Activated CD8-positive, alpha-beta memory T cell treated with anti-CD3 and anti-CD28 coated beads for 4 hours (primary cell): ENCODE measurements at places on chromosomes 3 and 15.

- DNase-seq: no peak
Measured at GRCh38 chr3:171695426-171695825, 114.9 kb downstream of the PLD1 start.

- DNase-seq: no peak
Measured at GRCh38 chr3:46953234-46954010, 23.1 kb downstream of the CCDC12 start.

DNA sequence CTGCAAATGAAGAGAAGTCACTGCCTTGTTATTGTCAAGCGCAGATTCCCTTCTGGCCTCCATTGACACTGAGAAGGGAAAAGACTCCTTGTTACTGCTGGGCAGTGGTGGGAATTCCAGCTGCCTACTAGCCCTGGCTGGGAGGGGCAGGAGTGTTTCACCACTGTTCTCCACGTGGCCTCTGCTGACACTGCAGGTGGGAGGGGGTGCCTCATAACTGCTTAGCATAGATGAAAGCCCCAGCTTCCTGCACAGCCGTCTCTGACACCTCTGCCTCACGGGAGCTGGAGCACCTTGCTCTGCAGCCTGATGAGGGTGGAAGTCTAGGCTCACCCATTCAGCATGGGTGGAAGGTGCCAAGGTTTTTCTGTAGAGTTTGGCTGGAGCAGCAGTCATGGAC lies 52.1 kb downstream of the TM2D3 start:
- DNase-seq: no peak

- no peak for DNase-seq
Measured at GRCh38 chr15:92811148-92811913, 88.8 kb upstream of the CHD2 start.

DNA sequence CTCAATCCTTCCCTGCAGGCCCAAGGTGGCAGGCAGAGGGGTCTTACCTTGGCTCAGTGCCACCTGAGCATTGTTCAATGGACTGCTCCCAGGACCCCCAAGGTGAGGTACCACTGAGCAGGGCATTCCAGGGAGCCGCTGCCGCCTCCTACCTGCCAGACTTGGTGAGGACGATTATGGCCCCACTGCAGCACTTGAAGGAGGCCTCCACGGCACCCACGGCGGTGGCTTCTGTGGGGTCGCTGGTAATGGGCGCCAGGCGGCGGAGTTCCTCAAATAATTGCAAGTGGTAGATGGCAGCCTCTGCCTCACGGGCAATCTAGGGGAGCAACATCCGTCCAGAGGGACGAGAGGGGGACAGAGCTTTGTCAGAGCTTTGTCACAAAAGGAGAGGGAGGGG lies 4.7 kb upstream of the GRAMD2A start:
- DNase-seq: no peak

- no peak for DNase-seq
Measured at GRCh38 chr3:10708216-10708893, 107.7 kb upstream of the SLC6A11 start.

GRCh38 chr15:60135961-60136360 lies 131.8 kb downstream of the FOXB1 start:
- no peak for DNase-seq

GRCh38 chr3:69817988-69818387 lies 78.7 kb downstream of the MITF start:
- no peak for DNase-seq

- DNase-seq: no peak
Measured at GRCh38 chr15:93036951-93037819, 51.8 kb downstream of the RGMA start.

DNA sequence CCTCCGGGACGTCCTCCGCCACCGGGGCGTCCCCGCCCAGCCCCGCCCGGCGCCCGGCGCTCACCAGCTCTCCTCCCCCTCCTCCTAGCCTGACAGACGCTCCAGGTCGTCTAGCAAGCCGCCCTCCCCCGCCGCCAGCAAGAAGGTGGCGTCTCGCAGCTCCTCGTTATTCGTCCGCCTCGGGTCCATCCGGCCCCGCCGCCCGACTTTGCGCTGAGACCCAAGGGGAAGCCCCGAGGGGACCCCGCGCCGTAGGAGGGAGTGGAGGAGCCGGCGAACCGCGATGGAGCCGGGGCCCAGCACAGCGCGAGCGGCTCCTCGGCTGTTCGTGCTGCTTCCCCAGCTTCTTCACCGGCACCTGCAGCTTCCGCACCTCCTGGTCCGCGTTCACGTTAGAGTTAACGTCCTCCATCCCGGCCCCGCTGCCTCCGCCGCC lies 26.3 kb upstream of the MTHFS start:
- peak; percentile 50 for DNase-seq

DNA sequence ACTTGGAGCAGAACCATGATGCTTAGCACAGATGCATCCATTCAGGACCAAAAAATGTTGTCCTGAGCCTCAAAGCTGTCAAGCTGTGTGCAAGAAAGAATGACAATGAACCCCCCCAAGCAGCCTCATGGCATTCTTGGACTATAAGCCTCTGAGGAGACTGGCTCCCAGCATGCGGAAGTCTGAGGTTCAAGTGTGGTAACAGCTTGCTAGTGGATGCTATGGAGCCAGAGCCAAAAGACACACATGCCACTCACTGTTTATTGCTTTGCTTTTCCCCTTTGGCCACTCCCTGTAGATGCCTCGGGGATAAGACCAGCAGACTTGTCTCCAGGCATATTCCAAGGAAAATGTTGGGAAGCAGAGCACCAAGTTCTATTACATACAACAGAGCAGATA lies 38.2 kb upstream of the SNRK start:
- no peak for DNase-seq

DNA sequence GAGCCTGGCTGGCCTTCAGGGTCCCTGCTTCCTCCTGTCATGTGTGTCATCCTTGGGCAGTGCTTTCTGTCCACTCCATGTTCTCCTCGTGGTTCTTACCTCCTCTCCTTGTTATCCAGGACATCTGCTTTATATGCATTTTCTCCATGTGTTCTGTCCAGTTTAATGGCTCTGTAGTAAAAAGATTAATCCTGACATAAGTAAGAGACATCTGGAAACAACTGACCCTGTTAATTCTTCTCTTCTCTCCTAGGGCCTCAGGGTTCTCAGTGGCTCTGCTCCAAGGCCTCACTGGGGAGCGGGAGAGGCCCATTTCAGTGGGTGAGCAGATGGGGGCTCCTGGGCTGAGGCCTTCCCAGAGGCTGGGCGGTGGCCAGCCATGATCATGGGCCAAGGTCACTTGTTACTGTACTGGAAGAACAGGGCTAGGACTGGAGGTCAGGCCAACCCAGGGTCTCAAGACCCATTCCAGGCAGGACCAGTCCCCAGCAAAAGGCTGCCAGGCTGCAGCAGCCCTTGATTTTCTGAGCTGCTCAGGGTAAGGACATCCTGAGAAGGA lies 20.2 kb upstream of the CDCP1 start:
- DNase-seq: no peak

DNA sequence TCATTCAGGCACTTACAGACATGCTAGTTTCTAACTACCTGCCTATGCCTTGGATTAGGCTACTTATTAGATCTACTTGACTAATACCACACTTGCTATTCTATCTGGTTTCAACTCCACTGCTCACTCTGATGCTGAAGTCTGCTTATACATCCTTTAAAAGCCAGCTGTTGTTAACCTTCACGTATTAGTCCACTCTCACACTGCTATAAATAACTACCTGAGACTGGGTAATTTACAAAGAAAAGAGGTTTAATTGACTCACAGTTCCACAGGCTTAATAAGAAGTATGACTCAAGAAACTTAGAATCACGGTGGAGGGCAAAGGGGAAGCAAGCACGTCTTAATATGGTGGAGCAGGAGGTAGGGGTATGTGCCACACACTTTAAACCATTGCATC lies 47.7 kb upstream of the ANKRD28 start:
- DNase-seq: no peak

DNA sequence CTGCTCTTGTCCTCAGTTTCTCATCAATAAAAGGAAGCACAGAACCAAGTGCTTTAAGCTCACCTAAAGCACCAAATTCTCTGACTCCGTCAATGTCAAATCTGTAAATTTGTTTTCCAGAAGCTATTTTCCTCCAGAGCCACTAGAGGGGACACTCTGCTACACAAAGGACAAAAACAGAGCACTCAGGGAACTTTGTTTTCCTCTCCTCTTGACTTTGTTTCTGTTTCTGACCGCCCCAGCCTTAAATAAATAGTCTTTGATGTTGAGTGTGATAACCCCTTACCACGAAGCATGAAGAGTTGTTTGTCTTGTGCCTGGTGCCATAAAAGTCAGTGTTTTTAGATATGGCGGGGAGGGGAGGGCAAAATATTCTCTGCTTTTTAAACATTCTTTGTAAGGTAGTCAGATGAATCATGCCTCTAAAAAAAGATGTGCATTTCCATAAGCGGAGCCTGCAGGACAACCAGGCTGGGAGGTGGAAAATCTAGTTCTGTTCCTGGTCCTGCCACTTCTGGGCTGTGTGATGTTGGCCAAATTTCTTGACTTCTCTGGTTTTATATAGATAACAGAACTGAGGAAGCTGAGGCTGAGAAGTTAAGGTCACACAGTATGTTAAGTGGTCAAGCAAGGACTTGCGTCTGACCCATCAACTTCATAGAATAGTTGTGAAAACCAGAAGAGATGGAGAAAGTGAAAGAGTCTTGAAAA lies 7.3 kb upstream of the ZBTB38 start:
- DNase-seq: no peak

DNA sequence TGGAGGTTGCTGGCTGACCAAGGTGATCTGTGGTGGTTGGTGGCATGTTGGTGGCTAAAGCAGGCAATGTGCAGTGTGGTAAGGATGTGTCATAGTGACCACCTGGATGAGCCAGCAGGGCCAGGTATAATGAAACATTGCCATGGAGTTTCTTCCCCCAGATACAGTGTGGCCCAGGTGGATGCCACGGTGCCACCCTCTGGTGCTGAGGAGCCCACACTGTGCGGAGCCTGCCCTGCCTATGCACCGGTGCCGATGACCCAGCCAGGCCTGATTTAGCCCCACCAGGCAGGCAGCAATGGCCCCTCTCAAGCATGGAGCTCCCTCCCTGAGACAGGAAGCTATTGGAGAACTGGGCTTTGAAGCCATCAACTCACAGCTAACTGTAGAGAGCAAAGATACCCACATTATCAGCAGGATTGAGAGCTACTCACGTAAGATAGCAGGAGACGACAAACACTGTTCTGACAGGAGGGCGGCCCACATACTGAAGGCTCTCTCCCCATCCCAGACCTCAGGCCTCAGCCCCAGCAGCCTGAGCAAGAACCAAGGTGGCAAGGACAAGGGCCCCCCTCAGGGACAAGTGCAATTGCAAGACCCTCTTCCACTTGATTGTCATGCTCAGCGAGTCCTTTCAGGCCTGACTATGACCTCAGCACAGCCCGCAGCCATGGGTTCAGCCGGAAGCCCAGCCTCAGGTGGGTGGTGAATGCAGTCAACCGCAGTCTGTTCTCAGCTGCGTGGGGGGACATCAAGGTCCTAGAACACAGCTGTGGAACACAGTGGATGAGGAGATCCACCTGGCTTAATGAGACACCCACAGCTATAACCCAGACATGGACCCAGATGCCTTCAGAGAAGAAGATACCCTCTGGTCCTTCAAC lies 82.8 kb upstream of the CDV3 start:
- peak; percentile 68 for DNase-seq

GRCh38 chr3:127535901-127536829 lies 54.4 kb downstream of the TPRA1 start:
- DNase-seq: no peak

- DNase-seq: no peak
Measured at GRCh38 chr3:67601919-67602608, 52.3 kb downstream of the SUCLG2 start.

- no peak for DNase-seq
Measured at GRCh38 chr3:111738238-111738637, 120.8 kb upstream of the PHLDB2 start.

- DNase-seq: no peak
Measured at GRCh38 chr15:66948294-66948693, 117.1 kb upstream of the SMAD3 start.

GRCh38 chr3:30578986-30579579 lies 27.3 kb upstream of the TGFBR2 start:
- no peak for DNase-seq

GRCh38 chr15:26934848-26935247 lies 36.1 kb upstream of the GABRG3 start:
- no peak for DNase-seq

DNA sequence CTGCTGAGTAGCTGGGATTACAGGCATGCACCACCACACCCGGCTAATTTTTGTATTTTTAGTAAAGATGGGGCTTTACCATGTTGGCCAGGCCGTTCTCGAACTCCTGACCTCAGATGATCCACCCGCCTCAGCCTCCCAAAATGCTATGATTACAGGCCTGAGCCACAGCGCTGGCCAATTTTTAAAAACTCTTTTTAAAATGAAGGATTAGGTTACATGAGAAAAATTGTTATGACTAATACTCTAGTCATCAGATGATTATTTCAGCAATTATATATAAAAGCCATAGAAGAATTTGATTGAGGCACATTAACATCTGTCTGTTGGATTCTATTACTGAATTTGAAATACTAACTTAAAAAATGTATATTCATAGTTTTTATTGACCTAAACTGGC lies 134.1 kb upstream of the MNS1 start:
- no peak for DNase-seq

DNA sequence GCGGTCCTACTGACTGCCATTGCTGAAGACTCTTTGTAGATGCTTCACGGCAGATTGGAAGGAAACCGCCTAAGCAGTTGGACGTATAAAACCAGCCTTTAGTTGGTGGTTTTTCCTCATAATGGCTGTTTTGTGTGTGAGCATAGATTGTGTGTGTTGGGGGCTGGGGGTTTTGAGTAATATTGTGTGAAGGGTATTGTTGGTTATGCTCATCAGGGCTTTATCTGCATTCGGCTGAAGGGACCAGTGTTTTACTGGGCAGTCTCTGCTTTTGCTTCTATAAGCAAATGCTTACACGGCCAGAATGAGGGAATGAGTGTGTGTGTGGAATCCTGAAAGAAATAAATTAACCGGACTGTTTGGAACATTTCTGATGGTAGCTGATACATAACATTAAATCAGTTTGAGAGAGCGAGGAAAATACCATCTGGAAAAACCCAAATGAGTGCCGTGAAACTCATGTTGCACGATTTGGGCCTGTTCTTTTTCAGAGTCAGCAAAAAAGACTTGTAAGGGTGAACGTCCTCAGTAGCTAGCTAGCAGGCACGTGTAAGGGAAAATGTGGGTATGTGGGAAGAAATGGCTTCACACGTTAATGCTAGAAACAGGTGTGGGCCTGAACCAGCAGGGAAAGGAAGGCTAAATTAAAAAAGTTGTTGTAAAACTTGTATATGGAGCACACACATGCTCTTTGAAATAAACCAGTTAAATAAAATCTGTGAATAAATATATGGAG lies 1.9 kb downstream of the MITF start:
- no peak for DNase-seq

DNA sequence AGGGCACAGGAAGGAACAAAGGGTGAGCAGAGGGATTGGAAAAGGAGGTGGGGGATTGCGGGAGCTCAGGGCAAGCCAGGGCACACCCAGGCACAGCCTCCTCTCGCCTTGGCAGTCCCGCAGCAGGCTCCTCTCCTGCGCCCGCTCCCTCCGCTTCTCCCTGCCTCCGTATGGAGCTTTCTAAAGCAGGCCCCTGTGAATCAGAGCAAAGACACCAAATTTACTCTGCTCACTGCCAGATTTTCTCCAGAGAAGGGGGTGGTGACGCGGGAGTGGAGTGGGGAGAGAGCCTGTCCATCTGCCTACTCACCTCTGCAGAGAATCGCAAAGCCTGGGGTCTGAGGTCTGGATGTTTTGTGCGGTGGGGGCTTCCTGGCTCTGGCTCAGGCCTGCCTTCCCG lies 20.0 kb downstream of the ATP2B2 start:
- DNase-seq: no peak
